Uterus (tissue), 4 donors: ENCODE measurements at places on chromosomes 7 and 10. TPM values are rescaled to one million over a fixed set of nuclear protein-coding genes. Genes with fewer than 3 reads are reported as not detected.
A peak's percentile ranks its signal among the peaks of the same experiment; 100 is the strongest.

Gene PNLIPRP1
- not detected for total RNA-seq

Gene AKR1E2
- total RNA-seq, result 1.8 TPM

Gene SORCS3
- total RNA-seq, result 0.77 TPM

Gene GIGYF1
- total RNA-seq, result 90.9 TPM

DNA sequence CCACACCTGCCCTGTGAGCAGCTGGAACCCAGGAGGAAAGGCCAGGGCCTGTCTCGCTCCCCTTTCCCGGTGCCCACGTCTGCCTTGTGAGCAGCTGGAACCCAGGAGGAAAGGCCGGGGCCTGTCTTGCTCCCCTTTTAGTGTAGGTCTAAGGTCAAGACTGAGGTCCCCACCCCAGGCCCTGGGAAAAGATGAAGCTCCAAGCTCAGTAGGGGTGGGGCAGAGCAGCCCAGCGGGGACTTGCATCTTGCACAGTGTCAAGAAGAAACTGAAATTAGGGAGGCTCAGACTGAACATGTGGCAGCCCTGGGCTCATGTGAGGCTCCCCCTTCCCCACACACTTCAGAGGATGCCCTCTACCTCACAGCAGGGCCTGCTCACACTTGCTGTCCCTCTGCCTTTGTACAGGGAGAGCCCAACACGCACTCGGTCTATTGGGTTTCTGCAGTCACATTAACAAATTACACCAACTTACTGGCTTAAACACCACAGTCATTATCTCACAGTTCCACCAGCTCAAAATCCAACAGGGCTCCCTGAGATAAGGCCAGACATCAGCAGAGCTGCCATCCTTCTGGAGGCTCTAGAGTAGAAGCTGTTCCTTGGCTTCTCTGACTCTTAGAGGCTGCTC lies 12.4 kb downstream of the POLL start:
- no peak for DNase-seq

Gene MARCHF5
- total RNA-seq, result 2.8 TPM

Gene NUPR2
- total RNA-seq, result not detected

Gene PTN
- total RNA-seq, result 30.9 TPM

- DNase-seq, result no peak
Observed at GRCh38 chr10:4835494-4835918, 9.5 kb downstream of the AKR1E2 start.

DNA sequence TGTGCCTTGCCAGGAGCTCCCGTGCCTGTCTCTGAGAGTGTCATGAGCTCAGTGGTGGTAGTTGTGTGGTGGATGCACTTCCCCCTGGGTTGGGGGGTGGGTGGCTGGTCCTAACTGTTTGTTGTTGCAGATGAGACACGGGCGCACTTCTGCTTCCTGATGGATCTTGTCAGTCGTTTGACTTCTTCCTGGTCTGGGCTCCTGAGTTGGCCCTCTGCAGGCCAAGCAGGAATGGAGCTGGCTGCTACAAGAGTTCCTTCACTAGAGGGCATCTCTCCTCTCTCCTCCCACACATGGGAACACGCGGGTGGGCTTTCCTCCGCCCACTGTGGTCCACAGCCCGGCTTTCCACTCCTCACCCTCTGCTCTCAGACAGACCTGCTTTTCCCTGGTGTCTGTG lies 82.0 kb downstream of the BMS1 start:
- DNase-seq, result no peak

DNA sequence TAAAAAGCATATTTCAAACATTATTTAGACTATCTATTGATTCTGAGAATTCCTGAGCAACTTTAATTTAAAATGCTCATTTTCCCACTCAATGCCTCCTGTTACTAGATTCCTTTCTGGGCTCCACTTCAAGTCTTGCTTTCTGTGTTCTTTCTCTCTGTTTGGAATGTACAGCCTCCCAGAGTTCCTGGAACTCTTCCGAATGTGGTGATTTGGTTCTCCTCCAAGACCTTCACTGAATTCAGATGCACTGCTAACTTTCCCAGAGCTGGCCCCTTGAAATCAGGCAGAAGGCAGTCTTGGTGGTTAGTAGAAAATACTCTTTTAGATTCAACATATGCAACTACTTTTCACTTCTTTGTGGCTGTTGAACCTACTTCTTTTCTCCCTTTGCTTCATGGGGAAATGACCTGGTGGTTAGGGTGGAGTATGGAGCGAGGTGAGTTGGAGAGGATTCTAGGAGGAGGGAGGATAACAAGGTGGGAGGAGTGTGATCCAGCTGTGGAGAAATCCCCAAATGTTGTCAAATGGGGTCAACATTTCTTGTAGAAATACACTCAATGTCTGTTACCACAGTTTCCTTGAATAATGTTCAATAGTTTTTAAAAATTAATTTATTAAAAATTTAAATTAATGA lies 27.9 kb upstream of the CCDC7 start:
- DNase-seq, result peak; percentile 62
